ENCODE measurements at places on chromosomes 6 and 20.
A peak's percentile ranks its signal among the peaks of the same experiment; 100 is the strongest.

DNA sequence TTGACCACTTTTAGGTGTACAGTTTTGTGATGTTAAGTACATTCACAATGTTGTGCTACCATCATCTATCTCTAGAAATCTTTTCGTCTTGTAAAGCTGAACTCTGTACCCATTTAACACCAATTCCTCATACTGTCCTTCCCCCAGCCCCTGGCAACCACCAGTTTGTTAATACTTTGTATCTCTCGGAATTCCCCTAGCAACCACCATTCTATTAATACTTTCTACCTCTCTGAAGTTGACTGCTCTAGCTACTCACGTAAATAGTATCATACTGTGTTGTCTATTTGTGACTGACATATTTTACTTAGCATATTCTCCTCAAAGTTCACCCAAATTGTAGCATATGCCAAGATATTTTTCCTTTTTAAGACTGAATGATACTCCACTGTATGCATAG lies 82.3 kb upstream of the CLDN20 start:
- no peak for DNase-seq

DNA sequence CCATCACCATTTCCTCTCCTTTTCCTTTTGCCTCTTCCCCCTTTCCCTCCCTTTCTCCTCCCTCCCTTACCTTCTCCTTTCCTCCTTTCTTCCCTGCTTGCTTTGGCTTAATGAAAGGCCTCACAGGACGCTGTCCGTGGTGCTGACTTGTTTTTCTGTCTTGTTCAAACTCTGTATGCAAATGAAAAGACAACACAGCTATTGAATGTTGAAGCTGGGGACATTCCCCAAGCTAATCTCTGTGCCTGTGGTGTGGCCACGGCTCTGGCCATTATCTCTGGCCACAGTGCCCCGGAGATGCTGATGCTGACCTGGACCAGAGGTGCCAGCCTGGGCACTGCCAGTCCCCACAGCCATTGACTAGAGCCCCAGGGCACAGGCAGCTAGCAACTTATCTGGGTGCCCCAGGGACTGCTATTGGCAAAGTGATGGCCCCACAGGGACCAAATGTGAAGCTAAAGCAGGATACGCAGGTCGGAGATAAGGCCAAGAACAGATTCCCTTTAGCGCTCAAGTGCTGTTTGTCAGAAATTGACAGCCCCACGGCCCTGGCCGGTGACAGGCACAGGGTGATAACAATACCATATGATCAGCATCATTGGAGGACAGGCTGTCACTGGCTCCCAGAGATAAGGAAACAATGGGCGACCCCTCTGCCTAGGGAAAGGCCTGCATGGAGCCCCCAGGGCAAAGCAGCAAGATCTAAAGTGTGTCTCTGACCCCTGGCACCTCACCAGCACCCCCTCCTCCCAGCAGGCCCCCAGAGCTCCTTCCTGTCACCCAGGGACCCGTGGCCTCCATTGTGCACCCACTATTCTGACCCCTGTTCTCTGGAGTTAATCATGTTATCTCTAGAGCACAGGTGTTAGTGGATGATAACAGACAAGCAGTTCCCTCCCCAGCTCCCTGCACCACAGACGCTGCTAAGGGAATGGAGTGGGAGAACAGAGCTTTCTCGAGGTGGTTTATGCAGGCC lies 31.6 kb upstream of the SLC32A1 start:
- no peak for DNase-seq

- DNase-seq: no peak
These were observed 47.6 kb upstream of the SMIM8 start for GRCh38 chr6:87274660-87275274.

DNA sequence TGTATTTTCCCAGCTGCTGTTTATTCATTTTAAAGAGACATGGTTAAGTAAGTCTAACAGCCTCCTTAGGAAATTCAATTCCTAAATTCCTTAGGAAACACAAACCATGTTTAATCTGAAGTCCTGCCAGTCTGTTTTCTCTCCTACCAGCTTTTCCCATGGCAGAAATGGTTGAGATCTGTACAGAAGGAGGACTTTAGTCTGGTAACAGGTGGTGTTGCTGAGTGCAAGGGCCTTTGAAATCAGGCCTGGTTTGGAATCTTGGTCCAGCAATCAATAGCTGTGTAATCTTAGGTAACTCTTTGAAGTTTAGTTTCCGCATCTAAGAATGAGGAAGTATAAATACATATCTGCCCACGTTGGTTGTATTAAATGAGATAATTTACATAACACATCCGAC lies 232.5 kb downstream of the LAMA2 start:
- DNase-seq: no peak

DNA sequence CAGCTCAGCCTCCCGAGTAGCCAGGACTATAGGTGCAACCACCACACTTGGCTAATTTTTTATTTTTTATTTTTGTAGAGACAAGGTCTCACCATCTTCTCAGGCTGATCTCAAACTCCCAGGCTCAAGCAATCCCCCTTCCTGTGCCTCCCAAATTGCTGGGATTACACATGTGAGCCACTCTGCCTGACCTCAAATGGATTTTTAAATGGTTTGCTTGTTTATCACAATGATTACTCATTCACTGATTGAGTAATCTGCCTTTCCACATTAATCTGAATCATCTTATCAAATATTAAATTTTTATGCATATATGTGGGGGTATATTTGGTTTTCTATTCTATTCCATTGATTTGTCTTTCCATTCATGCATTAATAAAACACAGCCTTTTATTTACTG lies 9.4 kb upstream of the KHDC1L start:
- no peak for DNase-seq

GRCh38 chr6:161318456-161318855 lies 44.6 kb upstream of the AGPAT4 start:
- peak; percentile 72 for DNase-seq

GRCh38 chr6:15441981-15442380 lies 196.1 kb downstream of the JARID2 start:
- no peak for DNase-seq

- DNase-seq: peak; percentile 76
These were observed 23.0 kb downstream of the ZBP1 start for GRCh38 chr20:57596998-57597939.

Data from NCI-H1930 (cell line).